ENCODE measurements at places on chromosomes 6 and 20. TPM values are rescaled to one million over a fixed set of nuclear protein-coding genes. Genes with fewer than 3 reads are reported as not detected.

GRCh38 chr6:48597951-48598350 is 487.0 kb upstream of the PTCHD4 start:
- no peak for DNase-seq

DNA sequence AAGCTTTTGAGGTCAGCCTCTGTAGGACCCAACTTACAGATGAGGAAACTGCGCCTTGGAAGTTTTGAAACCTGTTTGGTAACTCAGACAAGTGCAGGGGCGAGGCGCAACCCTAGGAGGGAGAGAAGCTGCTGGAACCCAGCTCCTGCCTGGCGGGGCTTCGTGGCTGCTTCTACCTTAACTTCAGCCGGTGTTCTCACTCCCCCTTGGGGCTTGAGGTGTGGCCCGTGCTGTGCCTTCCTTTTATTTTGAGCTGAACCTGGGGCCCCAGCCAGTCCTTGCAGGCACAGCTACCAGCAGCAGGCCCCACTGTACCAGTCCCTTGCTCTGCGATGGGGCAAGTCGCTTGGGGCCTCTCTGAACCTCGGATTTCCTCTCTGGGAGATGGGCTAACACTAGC is 12.0 kb downstream of the RBM38 start:
- DNase-seq: no peak

DNA sequence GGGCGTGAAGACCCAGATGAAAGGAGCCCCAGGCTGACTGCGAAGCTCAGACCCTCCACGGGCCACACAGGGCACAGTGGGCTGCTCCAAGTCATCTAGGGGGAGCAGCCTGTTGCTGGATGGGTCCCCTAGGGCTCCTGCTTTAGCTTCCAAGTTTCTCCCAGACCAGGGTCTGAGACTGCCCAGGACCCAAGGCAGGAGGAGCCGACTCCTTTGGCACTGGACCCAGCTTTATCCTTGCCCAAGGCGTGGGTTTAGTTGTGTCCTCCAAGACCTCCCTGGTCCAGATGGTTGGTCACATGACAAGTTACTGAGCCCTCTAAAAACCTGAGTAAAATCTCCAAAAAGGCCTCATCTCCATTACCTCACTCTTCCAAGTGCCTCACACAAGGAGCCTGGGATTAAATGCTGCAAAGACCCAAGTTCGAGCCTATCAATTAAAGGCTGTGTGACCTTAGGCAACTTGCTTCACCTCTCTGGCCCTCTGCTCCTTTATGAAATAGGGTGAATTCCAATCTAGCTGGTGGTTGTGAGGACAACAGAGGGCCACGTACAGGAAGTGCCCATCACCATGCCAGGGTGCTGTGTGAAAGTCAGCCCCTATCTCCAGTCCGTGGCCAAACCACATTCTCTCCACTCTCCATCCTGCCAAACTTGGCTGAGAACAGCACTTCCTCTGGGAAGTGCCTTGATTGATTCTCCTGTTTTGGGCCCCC is 2.5 kb downstream of the NECAB3 start:
- no peak for DNase-seq

GRCh38 chr6:148934539-148934938 is 187.7 kb downstream of the UST start:
- no peak for DNase-seq

- no peak for DNase-seq
Observed at GRCh38 chr6:125511809-125512396, 210.1 kb upstream of the HDDC2 start.

DNA sequence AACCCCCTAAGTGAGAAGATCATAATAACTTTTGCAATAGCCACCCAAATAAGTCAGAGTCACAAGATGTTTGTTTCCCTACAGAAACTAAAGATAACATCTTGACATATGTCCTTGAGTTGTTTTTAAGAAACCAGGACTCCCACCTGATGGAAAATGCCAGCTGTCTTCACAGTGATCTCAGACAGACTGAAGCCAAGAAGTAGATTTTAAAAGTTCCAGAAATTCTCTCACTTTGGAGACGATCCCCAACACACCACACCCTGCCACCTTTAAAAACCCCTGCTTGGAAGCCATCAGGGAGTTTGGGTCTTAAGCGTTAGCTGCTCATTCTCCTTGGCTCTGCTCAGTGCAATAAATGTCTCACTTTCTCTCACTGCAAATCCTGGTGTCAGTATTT is 63.0 kb downstream of the GPR6 start:
- DNase-seq: no peak

Gene NNAT
- not detected for total RNA-seq

- DNase-seq: no peak
Observed at GRCh38 chr6:100593522-100593921, 128.8 kb upstream of the SIM1 start.

Gene FOXF2
- 0.17 TPM for total RNA-seq

GRCh38 chr6:108689272-108690161 is 128.8 kb downstream of the FOXO3 start:
- DNase-seq: peak; percentile 93

DNA sequence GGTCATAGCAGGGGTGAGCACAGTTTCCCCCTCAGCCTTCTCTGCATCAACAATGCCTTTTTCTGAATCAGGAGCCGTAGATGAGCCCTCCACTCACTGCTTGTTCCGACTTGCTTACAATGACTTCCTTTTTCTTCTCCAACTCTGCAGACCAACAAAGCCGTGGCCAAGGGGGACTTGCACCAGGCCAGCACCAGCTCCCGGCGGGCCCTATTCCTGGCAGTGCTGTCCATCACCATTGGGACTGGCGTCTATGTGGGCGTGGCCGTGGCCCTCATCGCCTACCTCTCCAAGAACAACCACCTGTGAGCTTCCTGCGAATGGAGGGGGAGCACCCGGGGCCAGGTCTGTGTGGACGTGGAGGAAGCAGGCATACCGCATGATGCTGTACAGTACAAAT is 195.8 kb downstream of the SYNDIG1 start:
- no peak for DNase-seq

DNA sequence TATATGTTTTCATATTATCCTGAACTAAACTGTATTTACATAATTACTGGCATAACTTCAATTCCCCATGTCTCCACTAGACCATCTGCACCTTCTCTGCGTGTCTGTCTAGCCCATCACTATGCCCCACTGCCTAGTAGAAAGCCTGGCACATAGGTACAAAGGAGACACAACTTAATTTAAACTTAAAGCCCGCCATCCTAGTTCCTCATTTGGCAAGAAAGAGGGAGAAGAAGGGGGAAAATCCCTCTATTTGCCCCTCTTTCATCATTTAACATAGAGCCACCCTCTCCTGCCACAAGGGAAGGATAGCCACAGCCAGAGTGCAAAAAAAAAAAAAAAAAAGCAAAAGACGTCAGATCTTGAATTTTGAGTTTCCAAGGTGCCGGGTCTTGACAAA is 1.8 kb downstream of the PKIG start:
- DNase-seq: no peak

GRCh38 chr20:45230631-45231030 is 9.5 kb downstream of the SEMG2 start:
- DNase-seq: no peak
